ENCODE measurements at places on chromosomes 2 and 18.
A peak's percentile ranks its signal among the peaks of the same experiment; 100 is the strongest.

GRCh38 chr2:188949046-188949818 lies 24.9 kb upstream of the COL3A1 start:
- no peak for DNase-seq

DNA sequence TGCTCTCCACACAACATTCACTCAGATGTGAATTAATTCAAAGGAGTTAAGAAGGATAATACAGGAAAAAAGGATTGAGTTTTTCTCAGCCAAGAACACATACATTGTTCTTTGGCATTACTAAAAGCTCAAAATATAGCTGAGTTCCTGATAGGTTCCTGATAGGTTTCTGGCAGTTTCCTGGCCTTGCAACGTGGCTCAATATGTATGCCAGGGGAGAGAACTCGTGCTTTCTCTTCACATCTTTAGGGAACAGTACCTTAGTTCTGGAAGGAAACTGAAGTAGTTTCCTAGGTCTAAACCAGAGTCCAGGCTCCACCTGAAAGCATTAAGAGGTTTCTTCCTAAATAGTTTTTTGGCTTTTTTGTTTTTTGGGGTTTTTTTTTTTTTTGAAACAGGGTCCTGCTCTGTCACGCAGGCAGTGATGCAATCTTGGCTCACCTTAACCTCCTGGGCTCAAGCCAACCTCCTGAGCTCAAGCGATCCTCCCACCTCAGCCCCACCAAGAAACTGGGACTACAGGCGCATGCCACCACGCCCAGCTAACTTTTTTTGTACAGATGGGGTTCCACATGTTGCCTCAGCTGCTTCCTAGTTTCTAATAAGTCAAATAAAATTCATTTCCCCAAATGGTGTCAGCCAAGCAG lies 42.8 kb downstream of the ESCO1 start:
- DNase-seq, result no peak

DNA sequence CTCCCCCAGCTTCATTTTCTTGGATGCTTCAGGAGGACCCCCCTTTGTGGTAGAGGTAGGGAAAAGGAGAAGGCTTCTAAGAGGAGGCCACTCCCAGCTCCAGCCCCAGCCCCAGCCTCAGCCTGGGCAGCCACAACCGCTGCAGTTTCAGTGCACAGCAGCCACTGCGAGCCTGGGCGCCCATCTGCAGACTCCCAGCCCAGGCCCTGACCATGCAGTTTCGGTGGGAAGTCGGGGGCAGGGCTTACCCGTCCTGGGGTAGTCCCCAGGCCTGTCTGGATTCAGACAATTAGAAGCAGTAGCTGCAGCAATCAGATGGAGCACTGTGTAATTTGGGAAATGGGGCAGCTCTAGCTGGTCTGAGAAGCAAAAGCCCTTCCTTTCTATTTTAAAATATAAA lies 28.6 kb downstream of the ITM2C start:
- no peak for DNase-seq

DNA sequence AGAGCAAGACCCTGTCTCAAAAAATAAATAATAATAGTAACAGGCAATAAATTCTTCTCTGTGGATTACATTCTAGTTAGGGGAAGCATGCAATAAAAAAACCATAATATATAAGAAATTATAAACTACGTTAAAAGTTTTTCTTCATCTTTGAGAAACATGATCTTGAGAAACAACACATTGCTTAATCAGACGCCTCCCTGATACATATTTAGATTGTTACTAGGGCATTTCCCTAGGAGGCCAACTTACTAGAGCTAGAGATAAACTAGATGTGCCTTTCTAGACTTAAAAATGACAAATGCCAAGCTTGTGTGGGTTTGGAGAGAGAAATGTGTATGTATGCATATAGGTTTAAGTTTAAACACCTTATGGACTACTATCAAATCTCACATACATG lies 76.3 kb upstream of the GALNT5 start:
- DNase-seq, result no peak

DNA sequence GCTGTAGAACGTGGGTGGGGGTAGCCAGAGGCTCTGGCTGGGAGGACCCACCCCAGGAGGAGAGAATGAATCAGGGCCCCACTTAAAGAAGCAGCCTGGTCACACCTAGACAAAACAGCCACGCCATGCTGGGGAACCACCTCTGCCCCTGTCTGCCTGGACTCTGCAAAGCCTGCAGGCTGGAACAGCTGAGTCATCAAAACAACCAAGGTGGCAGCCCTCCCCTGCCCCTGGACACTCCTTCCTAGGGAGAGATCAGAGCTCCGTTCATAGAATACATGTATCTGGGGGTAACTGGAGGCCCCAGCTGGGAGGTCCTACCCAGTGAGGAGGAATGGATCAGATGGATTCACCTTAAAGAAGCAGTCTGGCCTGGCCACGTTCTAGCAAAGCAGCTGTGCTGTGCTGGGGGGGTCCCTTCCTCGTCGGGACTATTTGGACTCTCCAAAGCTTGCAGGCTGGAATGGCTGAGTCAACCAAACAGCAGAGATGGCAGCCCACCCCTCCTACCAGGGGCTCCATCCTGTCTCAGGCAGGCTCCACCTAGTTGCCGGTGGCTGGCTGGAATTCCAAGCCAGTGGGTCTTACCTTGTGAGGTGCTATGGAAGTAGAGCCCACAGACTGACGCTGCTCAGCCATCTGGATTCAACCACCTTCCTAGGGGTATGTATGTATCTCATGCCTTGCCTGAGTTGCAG lies 50.5 kb upstream of the NT5C1B start:
- no peak for DNase-seq

DNA sequence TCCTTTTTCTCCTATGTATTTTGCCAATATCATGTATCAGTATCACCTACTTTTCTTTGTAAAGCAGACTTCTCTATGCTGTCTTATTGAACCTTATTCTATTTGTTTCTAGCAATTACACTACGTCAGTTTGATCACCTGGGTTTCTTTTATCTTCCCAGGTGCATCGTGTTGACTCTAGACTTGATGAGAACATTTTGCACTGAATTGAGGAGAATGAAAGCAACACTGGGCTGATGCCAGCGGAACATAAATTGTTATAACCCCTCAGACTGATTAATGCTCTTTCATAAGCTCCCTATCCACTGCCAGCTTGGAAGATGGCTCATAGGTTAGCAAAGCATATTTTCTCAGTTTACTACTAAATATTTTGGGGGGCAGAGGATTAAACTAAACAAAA lies 140.6 kb downstream of the EPHA4 start:
- DNase-seq, result no peak

DNA sequence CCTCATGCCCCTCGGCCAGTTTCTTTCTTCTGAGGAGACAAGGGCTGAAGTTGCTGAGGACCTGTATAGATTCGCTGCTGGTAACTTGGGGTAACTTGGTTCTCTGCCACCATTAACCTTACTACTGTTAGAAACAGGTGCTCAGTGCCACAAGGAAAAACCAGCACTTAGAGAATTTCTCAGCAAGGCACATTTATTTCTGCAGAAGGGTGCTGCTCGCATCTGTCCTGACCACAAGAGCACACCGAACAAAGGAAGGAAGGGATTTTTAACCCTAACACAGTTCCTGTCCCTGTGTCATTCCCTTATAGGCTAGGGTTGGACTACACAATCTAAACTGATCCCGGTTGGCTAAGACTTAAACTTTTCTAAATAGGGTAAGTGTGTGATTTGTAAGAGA lies 154.1 kb downstream of the SOCS6 start:
- DNase-seq, result no peak

DNA sequence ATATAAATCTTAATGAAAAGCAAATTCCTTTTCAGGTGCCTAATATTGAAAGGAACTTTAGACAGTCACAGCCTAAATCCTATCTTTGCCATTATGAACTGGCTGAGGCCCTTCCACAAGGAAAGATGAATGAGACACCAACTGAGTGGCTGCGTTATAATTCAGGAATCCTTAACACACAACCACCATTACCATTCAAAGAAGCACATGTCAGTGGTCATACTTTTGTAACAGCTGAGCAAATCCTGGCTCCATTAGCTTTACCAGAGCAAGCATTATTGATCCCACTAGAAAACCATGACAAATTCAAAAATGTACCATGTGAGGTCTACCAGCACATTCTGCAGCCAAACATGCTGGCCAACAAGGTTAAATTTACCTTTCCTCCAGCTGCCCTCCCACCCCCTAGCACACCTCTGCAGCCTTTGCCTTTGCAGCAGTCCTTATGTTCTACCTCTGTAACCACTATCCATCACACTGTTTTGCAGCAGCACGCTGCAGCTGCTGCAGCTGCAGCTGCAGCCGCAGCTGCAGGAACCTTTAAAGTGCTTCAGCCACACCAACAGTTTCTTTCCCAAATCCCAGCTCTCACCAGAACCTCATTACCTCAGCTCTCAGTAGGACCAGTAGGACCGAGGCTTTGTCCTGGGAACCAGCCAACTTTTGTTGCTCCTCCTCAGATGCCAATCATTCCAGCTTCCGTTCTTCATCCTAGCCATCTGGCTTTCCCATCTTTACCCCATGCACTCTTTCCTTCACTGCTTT lies 340.1 kb downstream of the ZNF804A start:
- DNase-seq, result no peak

DNA sequence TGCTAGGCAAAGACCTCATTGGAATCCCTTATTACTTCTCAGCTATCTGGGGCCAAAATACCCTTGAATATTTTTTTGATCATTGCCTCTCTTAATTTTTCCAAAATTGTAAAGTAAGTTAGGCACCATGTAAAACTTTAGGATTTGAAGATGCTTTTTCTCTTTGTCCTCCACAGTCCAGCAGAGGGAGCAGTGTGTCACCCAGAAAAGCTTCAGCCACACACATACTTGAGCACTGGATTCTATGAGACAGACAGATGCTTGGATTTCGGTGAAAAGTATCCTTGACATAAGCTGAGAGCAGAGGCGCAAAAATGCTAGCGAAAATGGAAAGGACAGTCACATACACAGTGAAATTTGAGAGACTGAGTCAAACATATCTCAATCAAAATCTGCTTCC lies 74.7 kb upstream of the KCNJ3 start:
- DNase-seq, result peak; percentile 10

GRCh38 chr2:107108556-107108955 lies 222.6 kb upstream of the ST6GAL2 start:
- DNase-seq, result peak; percentile 83

- no peak for DNase-seq
Measured at GRCh38 chr18:45635893-45636509, 20.7 kb downstream of the SLC14A2 start.

DNA sequence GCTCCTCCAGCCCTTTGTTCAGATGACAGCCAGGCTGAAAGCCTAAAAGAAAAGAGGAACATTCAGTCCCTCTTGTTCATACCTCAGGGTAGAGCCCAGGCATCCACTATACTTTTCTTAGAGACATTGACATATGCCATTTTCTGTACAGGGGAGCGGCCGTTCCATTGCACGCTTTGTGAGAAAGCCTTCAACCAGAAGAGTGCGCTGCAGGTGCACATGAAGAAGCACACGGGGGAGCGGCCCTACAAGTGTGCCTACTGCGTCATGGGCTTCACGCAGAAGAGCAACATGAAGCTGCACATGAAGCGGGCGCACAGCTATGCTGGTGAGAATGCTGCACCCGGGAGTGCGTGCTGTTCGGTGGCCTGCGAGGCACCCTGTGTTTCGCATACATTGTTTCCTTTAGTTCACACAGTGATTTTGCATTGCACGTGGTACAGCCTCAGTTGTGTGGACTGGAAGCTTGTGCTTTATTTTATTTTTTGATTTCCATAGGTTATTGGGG lies 138.2 kb downstream of the ZNF236 start:
- no peak for DNase-seq

GRCh38 chr2:217951091-217951490 lies 51.7 kb downstream of the TNS1 start:
- DNase-seq, result no peak

GRCh38 chr18:59690186-59690982 lies 6.8 kb downstream of the CCBE1 start:
- DNase-seq, result no peak

GRCh38 chr2:49978341-49978740 lies 824.0 kb upstream of the FSHR start:
- no peak for DNase-seq

GRCh38 chr2:168691221-168691620 lies 111.2 kb upstream of the NOSTRIN start:
- no peak for DNase-seq

- DNase-seq, result no peak
Measured at GRCh38 chr2:169979025-169979424, 151.8 kb downstream of the UBR3 start.

- no peak for DNase-seq
Measured at GRCh38 chr2:9844576-9844975, 1.3 kb downstream of the TAF1B start.

GRCh38 chr18:58360324-58360723 lies 268.6 kb downstream of the ALPK2 start:
- no peak for DNase-seq

- no peak for DNase-seq
Measured at GRCh38 chr2:216001216-216002100, 11.9 kb downstream of the MREG start.
